SK-MEL-5 (cell line): ENCODE measurements at places on chromosomes 3 and 15. TPM values are rescaled to one million over a fixed set of nuclear protein-coding genes. Genes with fewer than 3 reads are reported as not detected.

CCDC13 gene
- 0.48 TPM in 1 of 2 replicates, not detected in the other for total RNA-seq

PLSCR4 gene
- total RNA-seq, result 3.2 and 4.5 TPM in 2 replicates

TEX55 gene
- total RNA-seq, result not detected in 2 replicates

SERPINI2 gene
- not detected in 2 replicates for total RNA-seq

RPN1 gene
- 570 and 632 TPM in 2 replicates for total RNA-seq

KCNMB3 gene
- total RNA-seq, result 0.37 and 0.58 TPM in 2 replicates

TNNC1 gene
- total RNA-seq, result 0.24 and 0.42 TPM in 2 replicates

KATNBL1 gene
- 43.5 and 59.4 TPM in 2 replicates for total RNA-seq

CD200R1 gene
- total RNA-seq, result not detected in 2 replicates

- no peak for DNase-seq
Measured at GRCh38 chr15:98506172-98506571, 142.2 kb upstream of the IGF1R start.

GRCh38 chr3:104523136-104523535 lies 843.6 kb upstream of the ALCAM start:
- DNase-seq, result no peak

DNA sequence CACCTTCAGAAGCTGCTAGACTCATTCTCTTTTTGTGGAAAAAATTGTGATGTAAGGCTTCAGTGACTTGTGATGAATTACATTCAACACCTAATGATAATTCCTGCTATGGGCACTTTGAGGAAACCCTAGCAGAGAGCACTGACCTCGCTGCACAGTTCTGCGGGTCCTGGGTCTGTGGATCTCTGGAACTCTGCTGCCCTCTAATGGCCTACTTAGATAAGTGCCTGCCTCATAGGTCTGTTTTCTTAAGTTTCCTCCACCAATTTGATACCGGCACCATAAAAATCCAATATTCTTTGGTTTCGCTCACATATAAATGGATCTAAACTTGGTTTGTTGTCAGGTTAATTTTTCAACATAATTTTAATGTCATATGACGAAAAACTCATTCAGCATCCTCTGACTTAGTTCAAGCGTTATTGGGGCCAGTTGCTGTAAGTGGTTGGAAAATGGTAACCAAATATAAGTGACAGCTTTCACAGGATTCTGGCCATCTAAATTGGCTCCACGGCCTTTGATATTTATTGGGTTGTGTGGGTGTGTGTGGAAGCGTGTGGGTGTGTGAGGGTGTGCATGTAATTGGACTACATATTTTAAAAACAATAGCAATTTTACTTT lies 10.4 kb downstream of the SLITRK3 start:
- peak; percentile 84 for DNase-seq

DNA sequence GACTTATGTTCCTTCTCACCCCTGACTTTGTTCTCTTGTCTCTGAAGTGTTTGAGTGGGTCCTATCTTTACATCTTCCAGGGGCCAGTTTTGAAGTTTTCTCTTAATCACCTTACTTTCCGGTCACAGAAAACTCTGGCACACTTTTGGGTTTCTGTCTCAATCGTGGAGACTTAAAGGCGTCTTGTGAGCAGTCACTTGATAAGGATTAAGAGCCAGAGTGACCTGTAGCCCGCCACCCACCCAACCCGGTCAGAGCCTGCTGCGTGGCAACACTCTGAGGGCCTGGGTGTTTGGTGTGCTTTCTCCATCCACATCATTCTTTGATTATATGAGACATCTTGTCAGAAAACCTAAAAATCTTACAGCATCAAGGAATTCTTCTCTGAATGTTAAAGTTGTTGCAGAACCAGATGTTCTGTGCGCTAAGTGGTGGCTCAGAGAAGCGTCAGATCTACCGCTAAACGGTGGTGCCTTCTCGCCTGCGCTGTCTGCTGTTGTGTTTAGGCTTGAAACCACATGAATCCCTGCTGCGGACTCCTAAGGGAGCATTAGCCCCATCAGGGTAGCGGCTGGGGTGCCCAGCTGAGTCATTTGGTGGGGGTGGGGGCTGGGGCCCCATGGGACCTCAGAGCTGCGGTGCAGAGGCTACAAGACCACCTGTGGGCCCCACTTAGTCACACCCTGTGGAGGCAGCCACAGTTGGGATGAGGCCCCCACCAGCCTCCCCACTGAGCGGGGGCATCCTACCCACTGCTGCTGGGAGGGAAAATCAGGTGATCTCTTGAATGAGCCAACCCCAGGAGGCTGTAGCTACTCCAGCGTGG lies 158.7 kb upstream of the BHLHE40 start:
- DNase-seq, result no peak

DNA sequence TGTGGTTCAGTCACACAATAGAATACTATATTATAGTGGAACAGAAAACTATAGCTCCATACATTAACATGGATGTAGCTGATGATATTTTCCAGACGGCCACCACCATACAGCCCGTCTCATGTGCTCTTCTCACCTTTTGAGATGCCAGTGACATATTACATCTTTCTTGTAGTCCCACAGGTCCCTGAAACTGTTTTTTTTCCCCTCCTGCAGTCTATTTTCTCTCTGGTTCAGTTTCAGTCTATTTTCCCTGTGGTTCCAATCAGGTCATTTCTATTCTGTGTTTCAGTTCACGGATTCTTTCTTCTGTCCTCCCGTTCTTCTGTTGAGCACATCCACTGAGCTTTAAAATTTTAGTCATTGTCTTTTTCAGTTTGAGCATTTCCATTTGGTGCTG lies 72.2 kb downstream of the PPCDC start:
- DNase-seq, result no peak

- no peak for DNase-seq
Measured at GRCh38 chr3:197256104-197256503, 42.3 kb downstream of the DLG1 start.

DNA sequence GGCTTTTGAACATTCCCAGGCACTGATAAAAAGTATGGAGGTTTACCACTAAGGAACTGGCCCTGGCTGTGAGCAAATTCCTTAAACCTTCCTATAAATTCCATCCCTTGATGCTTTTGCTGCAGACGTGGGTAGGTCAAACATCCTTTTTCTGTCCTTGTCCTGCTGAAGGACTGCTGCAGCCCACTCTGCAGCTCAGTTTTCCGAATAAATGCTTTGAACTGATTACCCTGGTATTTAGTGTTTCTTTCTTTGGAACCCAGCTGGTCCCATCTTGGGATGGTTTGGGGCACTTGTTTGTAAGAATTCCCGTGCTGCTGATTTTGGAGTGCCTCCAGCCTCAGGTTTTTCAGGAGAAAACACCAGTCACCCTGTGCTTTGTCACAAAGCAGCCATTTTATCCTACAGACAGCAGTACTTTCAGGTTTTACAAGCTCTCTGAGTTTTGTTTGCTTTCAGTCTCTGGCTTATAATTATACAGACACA lies 815.9 kb downstream of the VGLL3 start:
- no peak for DNase-seq

GRCh38 chr15:57352535-57353316 lies 23.6 kb upstream of the CGNL1 start:
- no peak for DNase-seq

GRCh38 chr15:67523330-67523729 lies 2.4 kb downstream of the C15orf61 start:
- no peak for DNase-seq

DNA sequence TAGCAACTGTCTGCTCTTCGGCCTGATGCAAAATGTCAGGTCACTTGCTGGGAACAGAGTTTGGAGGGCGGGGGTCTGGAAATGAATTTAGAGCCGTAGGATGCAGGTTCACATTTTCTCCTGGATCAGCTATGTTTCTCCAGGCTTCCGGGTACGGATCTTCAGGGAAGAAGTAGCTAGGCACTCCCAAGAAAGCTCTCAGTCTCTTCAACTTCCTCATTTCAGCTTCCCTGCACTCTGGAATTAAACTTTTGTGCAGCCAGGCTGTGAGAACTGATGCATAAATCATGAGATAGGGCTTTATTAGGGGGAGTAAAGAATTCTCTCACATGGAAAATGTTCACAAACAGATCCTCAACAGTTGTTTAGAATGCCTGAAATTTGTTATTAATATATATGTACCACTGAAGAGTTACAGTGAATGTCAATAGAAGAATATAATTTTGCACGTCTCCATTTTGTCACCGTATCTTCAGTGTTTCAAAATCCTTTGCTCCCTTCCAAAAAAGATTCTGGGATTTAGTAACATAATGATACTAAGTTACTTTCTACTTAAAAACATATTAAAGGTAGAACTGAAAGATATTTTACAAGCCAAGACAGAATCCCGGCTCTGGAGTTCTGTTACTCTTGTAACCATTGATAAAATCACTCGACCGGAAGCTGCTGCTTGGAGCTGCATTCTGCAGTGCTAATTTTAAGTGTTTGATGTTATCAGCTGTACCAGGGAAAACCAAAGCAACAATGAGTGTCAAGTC lies 178.5 kb upstream of the P2RY1 start:
- DNase-seq, result no peak

DNA sequence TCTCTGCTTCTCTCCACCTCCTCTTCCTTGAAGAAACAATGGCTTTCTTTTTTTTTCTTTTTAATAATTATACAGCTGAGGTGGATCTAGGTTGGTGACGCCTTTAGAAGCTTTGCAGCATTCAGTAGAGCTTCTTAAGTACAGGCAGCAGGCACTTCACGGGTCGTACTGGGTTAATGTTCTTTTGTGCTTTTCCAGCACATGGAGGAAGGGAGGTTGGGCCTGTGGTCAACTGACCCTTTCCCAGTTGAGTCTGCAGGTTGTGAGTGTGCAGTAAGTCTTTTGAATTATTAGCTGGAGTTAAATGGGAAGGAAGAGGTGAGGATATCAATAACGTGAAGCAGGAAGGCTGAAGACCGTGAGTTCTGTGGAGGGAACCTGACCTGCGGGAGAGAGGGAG lies 7.0 kb downstream of the TRAK1 start:
- no peak for DNase-seq

DNA sequence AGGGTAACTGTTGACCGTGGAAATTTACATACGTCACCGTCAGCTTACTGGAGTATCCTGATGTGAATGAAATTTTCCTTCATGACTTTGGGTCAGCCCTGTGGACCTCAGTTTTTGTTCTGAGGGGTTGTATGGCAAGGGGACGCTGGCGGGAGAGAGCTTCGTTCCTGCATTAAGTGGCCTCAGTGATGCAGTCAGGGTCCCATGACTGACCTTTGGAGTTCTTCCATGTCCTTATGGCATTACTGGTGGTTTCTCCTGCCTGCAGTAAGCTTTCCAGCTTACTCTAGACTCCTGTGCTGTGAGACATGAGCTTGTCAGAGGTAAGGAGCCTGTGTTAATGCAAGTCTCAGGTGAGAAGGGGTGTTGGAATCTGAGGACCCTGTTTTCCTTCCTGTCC lies 1.8 kb downstream of the CD276 start:
- no peak for DNase-seq

DNA sequence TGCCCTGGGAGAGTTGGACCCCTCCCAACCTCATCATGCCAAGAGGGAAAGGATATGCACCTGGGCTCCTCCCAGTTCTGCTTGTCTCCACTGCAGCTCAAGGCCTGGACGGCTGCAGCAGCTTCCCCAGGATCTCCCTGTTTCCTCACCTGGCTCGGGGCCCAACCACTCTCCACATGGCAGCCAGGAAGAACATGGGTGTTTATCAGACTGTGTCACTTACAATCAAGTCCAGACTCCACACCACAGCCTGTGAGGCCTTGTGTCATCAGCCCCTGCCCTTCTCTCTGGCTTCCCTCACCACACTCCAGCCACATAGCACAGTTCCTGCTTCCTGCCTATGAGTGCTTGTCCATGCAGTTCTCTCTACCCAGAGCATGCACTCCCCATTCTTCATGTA lies 534.4 kb downstream of the EPHB1 start:
- DNase-seq, result no peak

- no peak for DNase-seq
Measured at GRCh38 chr15:70430069-70430468, 332.4 kb upstream of the TLE3 start.

DNA sequence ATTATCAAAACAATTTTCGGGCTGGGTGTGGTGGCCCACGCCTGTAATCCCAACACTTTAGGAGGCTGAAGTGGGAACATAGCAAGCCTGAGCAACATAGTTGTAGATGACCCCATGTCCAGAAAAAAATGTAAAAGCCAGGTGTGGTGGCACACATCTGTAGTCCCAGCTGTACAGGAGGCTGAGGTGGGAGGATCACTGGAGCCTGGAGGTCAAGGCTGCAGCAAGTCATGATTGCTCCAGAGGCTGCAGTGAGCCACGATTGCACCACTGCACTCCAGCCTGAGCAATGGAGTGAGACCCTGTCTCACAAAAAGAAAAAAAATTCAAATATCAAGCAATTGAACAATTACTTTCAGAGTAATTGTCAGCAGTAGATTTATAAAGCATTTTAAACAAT lies 8.0 kb upstream of the PAQR9 start:
- no peak for DNase-seq

DNA sequence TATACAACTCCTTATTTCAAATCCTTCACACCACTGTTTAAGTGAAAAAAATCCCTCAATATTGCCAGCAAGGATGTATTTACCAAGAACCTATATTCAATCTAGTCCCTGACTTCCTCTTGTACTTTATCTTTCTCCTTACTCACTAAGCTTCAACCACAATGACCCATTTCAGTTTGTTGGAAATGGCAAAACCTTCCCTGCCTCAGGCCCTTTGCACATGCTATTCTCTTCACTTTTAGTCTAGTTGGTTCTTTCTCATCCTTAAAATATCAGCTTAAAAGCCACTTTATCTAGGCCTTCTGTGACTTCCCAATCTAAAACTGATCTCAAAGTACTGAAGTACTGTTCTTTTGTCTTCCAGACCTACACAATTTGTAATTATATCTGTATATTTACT lies 81.3 kb upstream of the ACTC1 start:
- DNase-seq, result no peak

GRCh38 chr3:136804813-136805212 lies 14.1 kb upstream of the SLC35G2 start:
- no peak for DNase-seq

- no peak for DNase-seq
Measured at GRCh38 chr3:139935866-139936817, 1.2 kb downstream of the CLSTN2 start.

GRCh38 chr15:25811481-25811906 lies 51.6 kb downstream of the ATP10A start:
- no peak for DNase-seq

GRCh38 chr3:153026026-153026425 lies 136.0 kb upstream of the RAP2B start:
- DNase-seq, result peak; percentile 68

DNA sequence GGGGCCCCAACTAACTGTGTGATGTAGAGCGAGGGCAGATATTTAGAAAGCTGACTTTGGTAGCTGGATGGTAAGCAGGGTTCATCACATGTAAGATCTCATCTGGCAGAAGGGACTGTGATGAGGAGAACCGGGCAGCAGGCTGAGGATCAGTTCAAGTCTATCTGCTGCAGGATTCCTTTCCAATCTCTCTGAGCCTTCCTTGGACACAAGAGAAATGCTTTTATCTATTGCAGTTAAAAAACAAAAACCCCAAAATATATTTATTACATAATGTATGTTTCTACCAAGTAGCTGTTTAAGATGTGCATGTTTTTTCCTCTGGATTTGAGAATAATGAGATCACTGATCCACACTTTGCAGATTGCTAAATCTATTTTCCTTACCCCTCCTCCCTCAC lies 411.5 kb downstream of the RAP2B start:
- no peak for DNase-seq

DNA sequence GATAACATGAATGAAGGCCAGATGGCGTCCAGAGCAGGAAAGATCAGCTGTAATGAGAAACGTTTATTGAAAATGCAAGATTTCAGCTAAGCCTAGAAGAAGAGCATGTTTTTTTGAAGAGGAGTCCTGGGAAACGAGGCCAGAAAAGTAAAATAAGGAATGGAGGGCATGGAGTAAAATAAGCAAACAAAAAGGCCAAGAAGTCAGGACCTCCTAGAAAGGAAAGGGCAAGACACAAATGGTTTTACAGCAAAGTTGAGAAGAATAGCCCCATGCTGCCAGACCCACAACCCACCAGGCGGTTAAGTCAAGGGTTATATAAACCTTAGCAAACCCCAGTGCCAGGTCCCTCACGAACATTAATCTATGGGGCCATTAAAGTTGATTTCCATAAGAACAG lies 30.5 kb downstream of the LRIG1 start:
- DNase-seq, result no peak
